LoVo (cell line): ENCODE measurements at places on chromosomes 6 and 20.

- no peak for DNase-seq
Observed at GRCh38 chr20:1890469-1891262, 4.5 kb upstream of the SIRPA start.

DNA sequence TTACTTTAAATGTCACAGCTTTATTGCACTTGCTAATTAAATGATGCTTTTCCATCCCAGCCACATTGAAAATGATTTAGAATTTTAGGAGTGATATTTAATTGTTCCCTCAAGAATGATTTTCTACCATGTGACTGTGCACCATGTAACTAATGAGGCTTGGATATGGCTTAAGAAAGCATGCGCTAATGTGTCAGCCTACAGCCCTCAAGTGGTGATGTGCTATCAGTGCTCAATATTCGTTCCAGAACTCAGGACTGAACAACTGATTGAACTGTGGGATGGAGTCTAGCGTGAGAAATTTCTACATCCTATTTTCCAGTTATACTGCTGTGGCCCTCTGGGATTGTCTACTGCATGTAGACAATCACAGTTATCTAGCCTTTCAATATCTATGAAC is 71.5 kb downstream of the PKIB start:
- DNase-seq: no peak

GRCh38 chr6:130975325-130975724 is 87.7 kb downstream of the EPB41L2 start:
- no peak for DNase-seq

DNA sequence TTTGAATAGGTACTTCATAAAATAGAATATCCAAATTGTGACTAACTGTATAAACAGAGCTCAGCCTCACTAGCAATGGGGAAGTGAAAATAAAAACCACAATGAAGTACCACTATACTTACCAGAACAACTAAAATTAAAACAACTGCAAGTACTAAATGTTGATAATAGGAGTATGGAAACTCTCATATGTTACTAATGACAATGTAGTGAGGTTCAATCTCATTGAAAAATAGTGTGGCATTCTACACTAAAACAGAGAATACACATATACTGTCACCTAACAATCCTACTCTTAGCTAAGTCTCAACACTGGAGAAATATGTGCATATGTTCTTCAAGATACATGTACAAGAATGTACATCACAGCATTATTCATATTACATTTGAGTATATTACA is 132.0 kb upstream of the CARMIL1 start:
- DNase-seq: no peak

DNA sequence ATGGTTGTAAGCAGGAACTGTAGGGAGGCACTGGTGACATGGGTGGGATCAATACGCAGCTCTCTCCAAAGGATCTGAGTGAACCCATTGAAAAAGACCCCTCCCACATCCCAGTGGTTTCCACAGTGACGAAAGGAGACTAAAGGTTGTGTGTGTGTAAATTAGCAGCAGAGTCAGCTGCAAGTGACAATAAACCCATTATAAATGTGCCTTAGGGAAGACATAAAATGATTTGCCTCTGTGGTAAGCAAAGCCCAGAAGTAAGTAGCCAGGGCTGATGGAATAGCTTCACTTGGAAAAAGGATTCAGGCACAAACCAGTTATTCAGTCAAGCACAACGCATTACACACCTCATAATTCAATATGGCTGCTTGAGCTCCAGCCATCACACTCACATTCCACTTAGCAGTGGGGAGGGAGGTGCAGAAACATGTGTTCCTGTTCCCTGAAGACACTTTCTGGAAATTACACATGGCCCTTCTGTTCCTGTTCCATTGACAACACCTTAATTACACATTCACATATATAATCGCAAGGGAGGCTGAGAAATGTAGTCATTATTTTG is 231.4 kb downstream of the PREX1 start:
- DNase-seq: no peak

- DNase-seq: no peak
Observed at GRCh38 chr6:13398421-13398994, 70.2 kb upstream of the TBC1D7 start.

- DNase-seq: no peak
Observed at GRCh38 chr20:50133474-50134217, 19.9 kb downstream of the PEDS1 start.

GRCh38 chr6:148907573-148907972 is 160.7 kb downstream of the UST start:
- DNase-seq: no peak

- DNase-seq: no peak
Observed at GRCh38 chr20:31706607-31707257, 15.9 kb downstream of the BCL2L1 start.

DNA sequence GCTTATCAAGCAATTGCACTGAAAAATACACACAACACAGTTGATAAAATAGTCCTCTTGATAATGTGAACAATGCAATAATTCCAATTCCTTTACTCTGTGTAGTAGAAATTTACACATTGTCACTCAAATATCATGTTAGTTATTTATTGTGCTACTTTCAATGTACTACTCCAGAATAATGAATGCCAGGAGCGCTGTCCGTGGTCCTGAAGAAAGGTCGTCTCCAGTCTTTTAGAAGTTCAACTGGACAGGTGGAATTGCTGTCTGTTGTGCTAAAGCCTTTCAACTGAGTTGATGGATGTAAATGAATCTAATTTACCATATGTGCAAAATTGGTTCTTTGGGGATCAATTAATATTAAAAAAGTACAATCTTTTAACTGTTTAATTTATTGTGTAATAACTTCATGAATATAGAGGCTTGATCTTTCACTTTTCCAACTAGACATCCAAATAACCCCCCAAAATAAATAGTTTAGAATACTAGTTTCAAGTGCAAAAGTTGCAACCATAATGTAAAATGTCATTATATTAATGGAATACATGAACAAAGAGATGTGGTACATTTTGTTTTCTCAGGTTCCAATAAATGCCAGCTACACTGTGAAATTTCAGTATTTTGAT is 3.2 kb downstream of the GRIK2 start:
- peak; percentile 67 for DNase-seq

DNA sequence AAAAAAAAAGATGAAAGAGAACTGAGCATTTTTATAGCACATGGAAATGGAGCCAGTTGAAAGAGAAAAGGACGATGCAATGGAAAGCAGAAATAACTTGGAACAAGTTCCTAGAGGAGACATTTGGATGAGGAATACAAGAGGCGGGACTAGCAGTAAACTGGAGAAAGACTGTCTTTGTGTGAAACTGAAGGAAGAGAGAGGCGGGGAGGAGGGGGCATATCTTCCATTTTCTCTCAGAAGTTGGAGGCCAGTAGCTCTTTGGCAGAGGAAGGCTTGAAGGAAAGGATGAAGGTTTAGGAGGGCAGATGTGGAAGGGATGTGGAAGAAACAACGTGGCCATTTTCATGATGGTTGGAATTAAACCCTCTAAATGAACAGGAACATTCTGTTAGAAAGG is 33.0 kb upstream of the ADGRF1 start:
- no peak for DNase-seq

GRCh38 chr6:138442663-138443062 is 38.6 kb downstream of the HEBP2 start:
- DNase-seq: no peak

DNA sequence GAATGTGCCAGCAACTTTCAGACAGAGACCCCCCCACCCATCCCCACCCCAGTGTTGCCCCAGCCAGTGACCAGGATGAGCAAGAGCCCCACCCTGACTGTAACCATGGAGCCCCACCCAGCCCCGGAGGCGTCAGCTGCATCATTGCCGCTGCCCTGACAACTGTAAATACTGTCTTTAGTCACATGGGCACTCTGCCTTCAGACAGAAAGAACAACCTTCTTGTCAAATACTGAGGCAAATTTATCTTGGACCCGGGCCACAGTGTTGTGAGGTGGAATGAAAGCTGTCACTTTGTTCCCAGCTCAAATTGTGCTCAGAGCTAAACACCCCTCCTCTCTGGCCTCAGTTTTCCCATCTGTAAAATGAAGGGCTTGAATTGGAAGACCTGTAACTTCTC is 23.7 kb downstream of the MOCS3 start:
- DNase-seq: peak; percentile 41

DNA sequence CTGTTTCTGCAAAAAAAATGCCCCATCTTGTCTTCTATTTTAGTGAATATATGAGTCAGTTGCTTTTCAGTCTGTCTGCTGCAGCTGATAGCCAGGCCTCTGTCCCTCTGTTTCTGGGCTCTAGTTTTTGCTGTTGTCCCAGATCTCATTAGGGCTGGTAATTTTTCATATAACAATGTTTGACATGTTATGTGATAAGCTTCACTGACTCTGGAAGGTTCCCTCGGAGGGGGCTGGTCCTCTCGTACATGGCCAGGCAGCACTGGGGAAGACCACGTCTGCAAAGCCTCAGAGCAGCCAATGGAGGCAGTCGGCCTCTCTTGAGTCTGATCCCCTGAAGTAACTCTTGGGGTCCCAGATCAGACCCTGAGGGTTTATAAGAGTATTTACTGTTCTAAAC is 223.8 kb downstream of the THBS2 start:
- no peak for DNase-seq

- DNase-seq: no peak
Observed at GRCh38 chr6:142846459-142846831, 98.5 kb downstream of the HIVEP2 start.

DNA sequence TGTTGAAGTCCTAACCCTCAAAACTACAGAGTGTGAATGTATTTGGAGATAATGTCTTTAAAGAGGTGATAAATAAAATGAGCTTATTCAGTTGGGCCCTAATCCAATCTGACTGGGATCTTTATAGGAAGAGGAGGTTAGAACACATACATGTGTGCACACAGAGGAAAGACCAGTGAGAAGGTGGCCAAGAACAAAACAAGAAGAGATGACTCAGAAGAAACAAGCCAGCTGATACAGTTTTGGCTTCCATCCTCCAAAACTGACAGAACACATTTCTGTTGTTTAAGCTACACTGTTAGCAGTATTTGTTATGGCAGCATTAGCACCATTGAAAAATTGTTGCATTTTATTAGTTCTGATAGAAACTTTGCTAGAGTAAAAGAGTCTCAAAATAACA is 609.3 kb upstream of the IMPG1 start:
- DNase-seq: no peak

DNA sequence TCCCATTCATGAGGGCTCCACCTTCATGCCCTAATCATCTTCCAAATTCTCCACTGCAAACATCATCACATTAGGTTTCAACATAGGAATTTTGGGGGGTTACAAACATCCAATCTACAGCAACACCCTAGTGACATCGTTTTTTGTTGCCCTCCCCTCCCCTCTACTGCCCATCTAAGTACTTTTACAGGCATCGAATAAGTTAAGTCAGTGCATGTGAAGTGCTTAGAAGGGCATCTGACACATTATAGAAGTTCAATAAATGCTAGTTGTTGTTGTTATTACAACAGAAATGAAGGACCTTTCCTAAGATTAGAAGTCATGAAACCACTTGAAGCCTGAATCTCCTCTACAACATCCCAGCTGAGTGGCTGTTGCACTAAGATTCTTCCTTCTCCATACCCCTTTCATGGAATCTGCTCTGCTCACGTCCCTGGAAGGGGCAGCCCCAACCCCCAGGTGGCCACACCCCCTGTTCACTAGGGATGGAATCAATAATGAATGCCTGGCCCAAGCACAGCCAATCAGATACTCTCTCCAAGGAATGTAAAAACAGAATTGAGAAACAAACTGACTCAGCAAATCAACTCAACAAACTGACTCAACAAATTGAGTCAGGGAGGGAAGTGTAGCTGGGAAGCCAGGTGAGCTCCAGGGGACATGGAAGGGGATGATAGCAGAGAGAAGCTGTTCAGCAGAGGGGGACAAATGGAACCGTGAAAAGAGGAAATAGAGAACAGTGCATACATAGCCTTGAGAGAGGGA is 3.9 kb upstream of the LRP11 start:
- no peak for DNase-seq

- no peak for DNase-seq
Observed at GRCh38 chr20:916825-917224, 691 bp upstream of the ANGPT4 start.

- DNase-seq: no peak
Observed at GRCh38 chr6:170047823-170048222, 243.1 kb downstream of the DLL1 start.

- peak; percentile 58 for DNase-seq
Observed at GRCh38 chr20:47438464-47439381, 63.0 kb upstream of the NCOA3 start.

GRCh38 chr6:155085582-155086257 is 90.6 kb downstream of the TIAM2 start:
- peak; percentile 26 for DNase-seq

GRCh38 chr6:46014046-46014445 is 1.6 kb downstream of the CLIC5 start:
- DNase-seq: no peak

GRCh38 chr6:168053086-168053956 is 25.7 kb downstream of the FRMD1 start:
- no peak for DNase-seq

GRCh38 chr6:135748189-135748588 is 103.3 kb upstream of the PDE7B start:
- DNase-seq: no peak

DNA sequence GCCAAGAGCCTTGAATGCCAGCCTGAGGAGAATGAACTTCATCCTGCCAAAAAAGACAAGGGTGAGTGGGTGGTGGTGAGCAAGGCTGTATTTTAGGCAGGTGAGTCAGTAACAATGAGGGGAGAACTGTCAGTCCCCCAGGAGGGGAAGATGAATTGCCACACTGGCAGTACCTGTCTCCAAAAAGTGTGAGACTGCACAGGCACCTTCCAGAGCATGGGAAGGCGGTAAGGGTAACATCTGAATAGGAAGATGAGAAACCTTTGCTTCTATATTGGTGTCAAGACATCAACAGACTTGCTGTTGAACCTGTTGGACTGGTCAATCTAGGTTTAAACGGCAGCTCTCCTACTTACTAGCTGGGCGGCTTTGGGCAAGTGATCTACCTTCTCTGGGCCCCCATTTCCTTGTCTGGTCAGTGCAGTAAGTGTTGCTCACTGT is 30.9 kb downstream of the STK35 start:
- DNase-seq: no peak

DNA sequence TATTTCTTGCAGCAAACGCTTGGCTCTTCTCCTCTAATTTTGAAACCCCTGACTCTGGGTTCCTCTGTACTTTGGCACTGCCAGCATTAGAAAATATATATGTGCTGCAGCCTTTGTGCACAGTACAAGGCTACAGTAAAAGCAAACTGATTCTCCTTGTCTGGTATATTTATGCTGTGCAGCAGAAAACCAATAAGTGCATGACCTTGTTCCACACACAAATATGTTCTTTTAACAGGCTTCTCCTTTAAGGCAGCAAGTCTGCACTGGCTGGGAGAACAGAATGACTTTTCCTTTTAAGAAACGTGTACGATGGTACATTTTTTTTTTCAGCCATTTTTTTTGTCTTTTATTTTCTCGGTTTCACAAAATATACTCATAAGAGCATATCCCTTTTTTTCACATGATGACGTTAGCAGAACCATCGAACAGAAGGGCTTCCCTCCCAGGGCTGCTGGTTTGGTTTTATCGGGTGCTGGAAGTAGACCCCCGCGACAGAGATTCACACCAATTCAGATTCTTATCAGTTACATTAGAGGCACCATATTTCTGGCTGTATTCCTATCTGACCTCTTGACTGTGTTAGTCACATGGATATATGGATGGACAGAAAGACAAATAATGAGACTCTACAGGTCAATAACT is 129.9 kb upstream of the ARID1B start:
- DNase-seq: no peak

GRCh38 chr6:128885381-128885780 is 2.4 kb downstream of the LAMA2 start:
- DNase-seq: no peak

- DNase-seq: no peak
Observed at GRCh38 chr6:114144887-114145851, 174.2 kb upstream of the HDAC2 start.
